ENCODE measurements at places on chromosomes 4 and X.

GRCh38 chrX:85303544-85303943 is 59.8 kb downstream of the ZNF711 start:
- DNase-seq, result no peak

DNA sequence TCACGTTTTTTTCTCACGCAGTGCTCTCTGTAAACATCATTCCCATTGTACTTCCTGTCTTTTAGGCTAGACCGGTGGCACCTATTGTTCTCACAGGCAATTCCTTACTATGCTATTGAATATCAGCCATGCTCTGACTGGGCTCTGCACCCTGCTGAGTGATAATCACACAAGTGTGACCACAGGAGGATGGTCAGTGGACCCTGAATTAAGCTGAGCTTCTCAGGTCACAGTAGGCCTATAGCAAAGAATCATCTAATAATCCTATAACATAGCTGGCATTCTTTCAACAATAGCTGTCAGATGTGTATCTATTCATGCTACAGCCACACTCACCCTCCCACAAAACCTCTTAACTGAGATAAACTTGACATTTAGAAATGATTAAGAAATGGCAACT is 2399.8 kb upstream of the TENM3 start:
- no peak for DNase-seq

DNA sequence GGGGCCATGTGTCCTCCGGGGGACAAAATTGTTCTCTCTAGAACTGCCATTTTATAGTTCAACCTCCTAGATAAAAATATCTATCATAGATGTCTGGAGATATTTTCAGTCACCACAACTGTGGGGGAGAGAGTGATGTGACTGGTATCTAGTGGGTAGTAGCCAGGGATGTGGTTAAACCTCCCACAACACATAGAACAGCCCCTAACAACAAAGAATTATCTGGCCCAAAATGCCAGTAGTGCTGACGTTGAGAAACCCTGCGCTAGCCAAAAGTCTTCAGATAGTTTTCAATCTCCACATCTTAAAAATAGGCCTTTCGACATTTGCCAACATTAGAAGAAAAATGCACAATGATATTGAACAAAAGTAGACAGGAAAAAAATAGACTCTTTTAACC is 19.0 kb upstream of the SUPT20HL2 start:
- DNase-seq, result no peak

DNA sequence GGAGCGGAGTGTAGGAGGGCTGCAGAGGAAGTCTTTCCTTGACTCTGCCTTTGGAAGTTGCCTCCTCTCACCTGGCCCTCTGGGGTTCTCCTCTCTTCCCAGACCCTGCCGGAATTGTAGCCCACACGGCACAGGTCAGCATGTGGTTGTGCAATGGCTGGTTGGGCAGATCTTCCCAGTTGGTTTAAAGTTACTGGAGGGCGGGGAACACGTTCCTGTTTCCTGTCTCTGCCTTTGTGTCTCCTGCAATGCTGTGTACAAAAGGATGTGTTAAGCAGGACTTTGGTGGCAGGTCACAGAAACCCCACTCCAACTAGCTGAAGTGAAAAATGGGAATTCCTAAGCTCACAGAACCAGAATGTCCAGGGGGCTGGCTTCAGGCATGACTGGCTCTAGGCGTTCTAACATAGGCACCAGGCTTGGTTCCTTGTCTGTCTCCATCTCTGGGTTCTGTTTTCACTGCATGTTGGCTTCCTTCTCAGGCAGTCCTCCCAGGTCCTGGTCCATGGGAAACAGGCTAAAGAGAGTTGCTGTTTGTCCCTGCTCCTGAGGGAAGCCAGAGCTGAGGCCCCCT is 19.9 kb downstream of the SORCS2 start:
- no peak for DNase-seq

DNA sequence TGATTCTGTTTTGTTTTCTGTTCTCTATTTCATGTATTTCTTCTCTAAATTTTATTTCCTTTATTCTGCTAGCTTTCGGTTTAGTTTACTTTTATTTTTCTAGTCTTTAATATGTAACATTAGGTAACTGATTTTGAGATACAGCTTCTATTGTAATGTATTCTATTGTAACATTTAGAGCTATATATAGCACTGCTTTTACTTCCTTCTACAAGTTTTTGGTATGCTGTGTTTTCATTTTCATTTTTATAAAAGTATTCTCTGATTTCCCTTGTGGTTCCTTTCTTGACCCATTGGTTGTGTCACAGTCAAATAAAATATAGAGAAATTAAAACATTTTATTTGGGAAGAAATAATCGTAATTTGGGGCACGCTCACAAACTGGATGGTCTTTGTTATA is 13.9 kb upstream of the CT47A1 start:
- no peak for DNase-seq

GRCh38 chrX:72676465-72676864 is 37.6 kb downstream of the PHKA1 start:
- DNase-seq, result no peak

GRCh38 chr4:11801466-11802446 is 373.1 kb upstream of the HS3ST1 start:
- DNase-seq, result no peak

All from CD4-positive, alpha-beta T cell treated with Interleukin-12 subunit alpha and Interleukin-12 subunit beta, for 1 hour (primary cell).